Smooth muscle cell of trachea (primary cell): ENCODE measurements at places on chromosomes 4 and X. TPM values are rescaled to one million over a fixed set of nuclear protein-coding genes. Genes with fewer than 3 reads are reported as not detected.

ADH4 gene
- not detected in 2 replicates for total RNA-seq

AADAT gene
- 3.9 and 5.0 TPM in 2 replicates for total RNA-seq

CLIC2 gene
- 29.4 and 29.8 TPM in 2 replicates for total RNA-seq

ZNF157 gene
- total RNA-seq, result under 0.01 and 0.17 TPM in 2 replicates
